Fibroblast of mammary gland (primary cell): ENCODE measurements at places on chromosomes 16 and 17.

DNA sequence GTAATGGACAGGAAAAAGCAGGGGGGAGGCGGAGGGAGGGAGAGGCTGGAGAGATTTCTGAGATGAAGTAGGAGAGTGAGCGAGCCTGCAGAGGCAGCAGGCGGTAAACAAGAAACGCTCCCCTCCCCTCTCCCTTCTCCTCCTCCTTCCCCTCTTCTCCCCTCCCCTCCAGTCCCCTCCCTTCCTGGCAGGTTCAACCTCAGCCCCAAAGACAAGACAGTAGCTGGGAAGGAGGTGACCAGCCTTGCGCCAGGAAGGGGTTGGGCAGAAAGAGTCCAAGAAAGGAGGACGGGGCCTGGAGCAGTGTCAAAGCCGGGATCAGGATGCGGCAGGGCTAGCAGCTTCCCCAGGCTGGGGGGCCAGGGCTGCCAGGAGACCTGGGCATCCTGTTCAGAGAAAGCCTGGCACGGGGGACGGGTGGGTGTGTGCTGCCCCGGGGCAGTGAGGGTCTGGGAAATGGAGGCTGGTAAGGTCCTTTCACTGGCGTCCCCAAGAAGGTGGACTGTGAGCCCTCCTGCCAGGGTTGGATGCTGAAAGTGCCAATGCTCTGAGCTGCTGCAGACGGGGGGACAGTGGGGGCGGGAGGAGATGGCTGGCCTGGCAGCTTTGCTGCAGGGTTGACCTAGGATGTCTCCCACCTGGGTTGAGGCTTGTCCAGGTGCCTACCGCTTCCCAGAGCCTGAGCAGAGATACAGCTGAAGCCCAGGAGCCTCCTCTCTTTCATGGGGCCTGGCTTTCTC, 261.6 kb upstream of the TNRC6C start:
- no peak for DNase-seq

DNA sequence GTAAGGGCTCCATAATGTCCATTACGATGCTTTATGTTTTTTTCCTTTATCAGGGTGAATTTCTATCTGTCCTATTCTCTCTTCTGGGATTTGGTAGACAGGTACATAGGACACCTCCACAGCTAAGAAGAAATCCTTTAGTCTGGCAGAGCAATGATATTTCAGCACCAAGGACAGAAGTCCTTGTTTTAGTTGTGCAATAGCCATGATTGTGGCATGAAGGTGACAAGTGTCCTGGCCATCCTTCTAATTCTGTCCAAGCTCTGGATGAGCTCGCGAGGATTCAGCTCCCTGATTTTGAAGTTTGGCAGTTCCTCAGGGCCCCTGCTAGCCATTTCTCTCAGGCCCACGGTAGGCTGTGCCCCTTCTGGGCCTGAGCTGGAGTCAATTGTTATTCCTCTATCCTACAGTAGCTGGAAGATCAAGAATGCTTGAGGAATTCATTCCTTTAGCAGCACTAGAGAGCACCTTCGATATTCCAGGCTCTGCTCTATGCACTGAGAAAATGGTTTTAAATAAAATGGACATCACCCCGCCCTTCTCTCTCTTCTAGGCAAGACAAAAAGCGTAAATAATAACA, 320.8 kb downstream of the XYLT1 start:
- DNase-seq = no peak

DNA sequence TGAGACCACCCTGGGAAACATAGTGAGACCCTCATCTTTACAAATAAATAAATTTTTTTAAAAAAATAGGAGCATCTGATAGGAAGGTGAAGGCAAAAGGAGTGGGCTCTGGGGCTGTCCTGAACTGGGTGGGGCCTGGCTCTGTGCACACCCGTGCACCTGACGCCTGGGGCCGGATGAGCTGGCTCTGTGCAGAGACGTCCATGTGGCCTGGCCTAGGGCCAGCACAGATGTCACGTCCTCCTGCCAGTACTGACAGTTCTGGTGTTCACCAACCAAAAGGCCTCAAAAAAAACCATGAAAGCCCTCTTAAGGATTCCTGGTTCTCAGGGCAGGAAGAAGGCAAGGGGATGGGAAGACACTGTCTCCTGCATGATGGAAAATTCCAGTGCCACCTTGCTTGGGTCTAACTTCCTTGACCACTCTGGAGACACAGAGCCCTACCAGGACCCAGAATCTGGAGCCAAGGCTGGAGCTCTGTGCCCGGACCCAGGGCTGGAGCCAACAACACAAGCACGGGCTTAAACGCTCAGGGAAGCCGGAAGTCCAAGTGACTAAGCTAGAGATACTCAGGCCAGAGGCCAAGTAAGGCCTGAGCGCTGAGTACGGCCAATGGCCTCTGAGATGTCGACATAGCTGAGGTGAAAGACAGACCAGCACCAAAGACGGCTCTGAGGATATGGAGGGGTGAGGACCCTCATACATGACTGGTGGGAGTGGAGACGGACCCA, 32.9 kb downstream of the COPRS start:
- peak; percentile 54 for DNase-seq

DNA sequence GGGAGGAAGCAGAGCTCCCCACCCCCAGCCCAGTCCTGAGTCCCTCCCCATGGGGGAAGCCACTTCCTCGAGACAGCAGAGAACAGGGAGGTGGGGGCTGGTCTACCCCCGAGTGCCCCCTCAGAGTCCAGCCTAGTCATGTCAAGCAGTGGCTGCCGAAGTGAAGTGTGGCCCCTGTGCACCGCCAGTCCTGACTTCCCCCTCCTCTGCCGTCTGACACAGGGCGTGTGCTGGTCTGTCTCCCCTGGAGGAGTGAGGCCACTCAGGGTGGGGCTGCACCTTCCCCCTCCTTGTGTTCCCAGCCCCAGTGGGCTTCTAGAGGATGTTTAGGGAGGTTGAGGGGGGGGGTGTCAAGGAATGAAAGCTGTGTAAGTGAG, 46.9 kb downstream of the MRC2 start:
- no peak for DNase-seq

DNA sequence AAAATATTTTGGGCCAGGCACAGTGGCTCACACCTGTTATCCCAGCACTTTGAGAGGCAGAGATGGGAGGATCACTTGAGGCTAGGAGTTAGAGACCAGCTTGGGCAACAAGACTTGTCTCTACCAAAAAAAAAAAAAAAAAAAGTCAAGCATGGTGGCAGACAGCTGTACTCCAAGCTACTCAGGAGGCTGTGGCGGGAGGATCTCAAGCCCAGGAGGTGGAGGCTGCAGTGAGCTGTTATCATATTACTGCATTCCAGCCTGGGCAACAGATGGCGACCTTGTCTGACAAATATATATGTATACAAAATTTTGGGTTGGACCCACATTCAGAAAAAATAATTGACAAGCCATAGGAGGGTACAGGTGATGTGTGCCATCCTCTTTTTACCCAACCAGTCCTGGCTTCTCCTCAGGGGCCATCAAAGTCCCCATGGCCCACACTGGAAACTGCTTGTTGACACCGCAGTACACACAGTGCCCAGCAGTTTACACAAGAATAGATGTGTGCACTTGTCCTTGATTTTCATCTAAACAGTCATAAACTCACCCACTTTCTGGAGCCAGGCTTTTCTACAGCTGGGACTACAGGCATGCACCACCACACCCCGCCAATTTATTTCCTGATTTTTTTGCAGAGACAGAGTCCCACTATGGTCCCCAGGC, 1.7 kb downstream of the CES2 start:
- no peak for DNase-seq
